Ammon's horn (tissue), 1 donor: ENCODE measurements at places on chromosomes 13 and 19.
A peak's percentile ranks its signal among the peaks of the same experiment; 100 is the strongest.

DNA sequence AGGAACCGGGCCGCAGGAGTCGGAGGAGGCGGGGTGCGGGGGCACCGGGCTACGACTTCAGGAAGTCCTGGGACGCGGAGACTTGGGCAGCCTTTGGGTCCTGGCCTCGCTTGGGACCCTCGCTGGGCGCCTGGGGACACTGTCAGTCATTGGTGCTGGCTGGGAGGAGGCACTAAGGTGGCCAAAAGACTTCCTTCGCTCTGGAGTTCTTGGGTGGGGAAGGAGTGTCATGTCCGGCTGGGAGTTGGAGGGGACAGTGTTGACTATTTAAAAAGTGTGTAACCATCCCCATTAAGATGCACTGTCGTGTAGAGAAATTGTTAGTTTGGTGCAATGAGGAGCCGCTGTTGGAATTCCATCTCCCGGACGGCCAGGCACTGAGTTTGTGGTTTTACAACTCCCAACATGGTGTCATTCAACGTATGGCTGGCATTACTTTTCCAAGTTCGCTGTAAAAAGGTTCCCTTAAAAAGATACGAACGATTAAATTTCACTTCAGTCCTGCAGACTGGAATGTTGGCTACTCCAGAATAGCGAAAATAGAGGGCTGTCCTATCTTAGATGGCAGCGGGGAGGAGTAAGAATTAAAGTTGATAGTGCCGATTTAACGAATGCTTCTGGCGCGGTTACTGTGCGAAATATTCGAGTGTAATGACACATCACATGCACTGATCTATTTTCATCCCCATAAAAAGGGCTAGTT, 776 bp downstream of the DNAJC3 start:
- DNase-seq = peak; percentile 28

DNA sequence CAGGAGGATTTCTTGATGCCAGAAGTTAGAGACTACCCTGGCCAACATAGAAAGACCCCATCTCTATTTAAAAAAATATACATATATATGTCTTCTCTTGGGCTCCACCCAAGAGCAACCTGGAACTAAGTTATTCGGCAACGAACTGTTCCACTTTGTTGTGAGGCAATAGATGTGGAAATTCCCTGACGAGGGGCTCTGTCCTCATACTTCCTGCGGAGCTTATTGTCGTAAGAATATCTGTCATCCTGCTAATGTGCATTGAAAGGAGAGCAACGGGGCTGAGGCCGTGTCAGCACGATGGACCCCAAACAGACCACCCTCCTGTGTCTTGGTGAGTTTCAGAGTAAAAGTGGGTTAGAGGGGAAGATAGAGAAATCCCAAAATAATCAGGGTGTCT, at the start of gene FCAR:
FCAR (plus strand) TSS at position 246 of the 400 bp plus-strand sequence; CDS start at position 301, 55 bp downstream.
- peak; percentile 9 for DNase-seq

DNA sequence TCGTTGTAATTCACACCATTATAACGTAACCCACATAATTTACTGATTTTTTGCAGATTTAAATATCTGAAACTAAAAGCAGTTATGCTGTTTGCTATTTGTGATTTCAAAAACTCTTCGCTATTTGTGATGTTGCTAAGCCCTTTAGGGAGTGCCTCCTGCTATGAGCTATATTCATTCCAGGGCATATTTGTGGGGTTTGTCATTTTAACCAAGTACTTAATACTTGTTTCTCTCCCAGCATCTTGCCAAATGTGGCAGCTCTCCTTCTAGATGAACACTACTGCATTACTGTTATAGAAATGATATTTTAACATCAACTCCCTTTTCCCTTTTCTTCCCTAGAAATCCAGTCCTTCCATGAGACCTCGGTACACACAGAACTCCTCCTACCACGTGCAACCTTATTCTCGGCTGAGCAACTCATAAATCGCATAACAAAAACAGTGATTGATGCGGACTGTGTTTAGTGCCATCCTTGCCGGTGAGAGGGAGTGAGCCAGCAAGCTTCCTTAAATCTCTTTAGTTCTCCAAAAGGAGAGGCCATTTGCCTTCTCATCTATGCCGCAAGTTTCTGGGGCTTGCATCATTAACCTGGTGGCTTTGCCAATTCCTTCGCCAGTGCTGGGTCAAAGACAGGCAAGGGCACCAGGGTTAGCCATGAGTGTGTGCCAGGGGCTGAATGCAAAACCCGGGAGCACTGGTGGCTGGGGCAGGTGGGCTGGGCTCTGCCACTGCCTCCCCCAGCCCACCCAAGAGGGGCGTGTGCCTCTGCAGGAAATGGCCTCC, 33.4 kb downstream of the RFX2 start:
- DNase-seq = no peak

- peak; percentile 38 for DNase-seq
These were observed 299.0 kb downstream of the KLF12 start for GRCh38 chr13:73835138-73835721.

DNA sequence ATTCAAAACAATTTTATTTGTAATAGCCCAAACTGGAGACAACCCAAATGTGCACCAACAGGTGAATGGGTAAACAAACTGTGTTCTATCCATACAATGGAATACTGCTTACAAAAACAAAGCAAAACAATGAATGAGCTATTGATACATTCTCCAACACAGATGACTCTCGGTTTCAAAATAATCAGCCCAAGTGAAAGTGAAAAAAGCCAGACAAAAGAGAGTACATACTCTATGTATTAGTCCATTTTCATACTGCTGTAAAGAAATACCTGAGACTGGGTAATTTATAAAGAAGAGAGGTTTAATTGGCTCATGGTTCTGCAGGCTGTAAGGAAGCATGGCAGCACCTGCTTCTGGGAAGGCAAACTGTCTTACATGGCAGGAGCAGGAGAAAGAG, 65.2 kb upstream of the LRCH1 start:
- DNase-seq = no peak

DNA sequence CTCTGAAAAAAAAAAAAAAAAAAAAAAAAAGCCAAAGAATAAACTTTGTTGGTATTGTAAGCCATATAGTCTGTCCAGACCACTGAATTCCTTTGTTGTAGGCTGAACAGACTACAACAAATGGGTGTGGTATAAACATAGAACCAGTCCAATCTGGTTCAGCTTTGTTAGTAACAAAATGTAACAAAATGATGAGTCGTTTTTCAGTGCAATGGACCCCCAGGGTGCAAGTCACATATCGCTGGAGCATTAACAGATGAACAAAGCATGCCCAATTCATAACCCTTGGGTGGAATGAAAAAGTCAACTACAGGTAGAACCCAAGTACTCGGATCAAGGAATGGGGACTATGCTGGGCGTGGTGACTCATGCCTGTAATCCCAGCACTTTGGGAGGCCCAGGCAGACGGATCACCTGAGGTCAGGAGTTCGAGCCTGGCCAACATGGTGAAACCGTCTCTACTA, 13.6 kb upstream of the FCHO1 start:
- DNase-seq = no peak

GRCh38 chr13:80199585-80200292, 141.2 kb downstream of the SPRY2 start:
- DNase-seq = no peak
